ENCODE measurements at places on chromosomes 11 and 22. TPM values are rescaled to one million over a fixed set of nuclear protein-coding genes. Genes with fewer than 3 reads are reported as not detected.

GRCh38 chr11:111793863-111794262 lies 27.7 kb upstream of the PPP2R1B start:
- H3K36me3 ChIP-seq, result no peaks in the 10 kb centered on the region
- H3K4me3 ChIP-seq, result no peak overlapping the region
- H3K27me3 ChIP-seq, result no peaks in the 10 kb centered on the region
- no peaks in the 10 kb centered on the region for H3K4me1 ChIP-seq

GRCh38 chr11:60952742-60953170 lies 780 bp upstream of the SLC15A3 start:
- no peak for DNase-seq
- H3K36me3 ChIP-seq, result no peaks in the 10 kb centered on the region
- peaks cover 50% of the 10 kb centered on the region for H3K27me3 ChIP-seq
- H3K4me1 ChIP-seq, result no peaks in the 10 kb centered on the region
- no peak overlapping the region for H3K4me3 ChIP-seq

GRCh38 chr11:75576499-75576918 lies 14.5 kb downstream of the SERPINH1 start:
- H3K27ac ChIP-seq, result no peak overlapping the region
- H3K27me3 ChIP-seq, result no peaks in the 10 kb centered on the region
- peak; percentile 82 for DNase-seq
- peaks cover 29% of the 10 kb centered on the region for H3K36me3 ChIP-seq

DNA sequence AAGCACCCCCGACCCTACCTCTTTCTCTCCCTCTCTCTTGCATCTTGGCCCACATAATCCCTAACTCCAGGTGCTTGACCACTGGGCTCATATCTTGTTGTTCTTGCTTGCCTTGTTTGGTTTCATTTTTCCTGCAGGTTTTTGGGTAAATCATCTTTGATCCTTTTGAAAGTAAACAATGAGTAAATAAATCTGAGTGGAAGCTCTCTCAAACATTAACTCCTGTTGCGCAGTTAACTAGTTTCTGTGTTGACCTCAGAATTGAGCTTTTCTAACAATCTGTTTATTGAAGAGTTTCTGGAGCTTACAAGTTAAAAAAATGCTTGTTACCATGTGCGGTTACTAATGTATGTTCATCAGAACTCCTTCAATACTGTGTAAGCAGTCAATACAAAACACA lies 38.8 kb upstream of the MICAL2 start:
- DNase-seq, result no peak
- H3K27me3 ChIP-seq, result no peaks in the 10 kb centered on the region
- H3K36me3 ChIP-seq, result no peaks in the 10 kb centered on the region
- H3K4me1 ChIP-seq, result peaks cover 13% of the 10 kb centered on the region

GRCh38 chr11:66050581-66051231 lies 1.5 kb upstream of the SF3B2 start:
- H3K4me3 ChIP-seq, result no peak overlapping the region
- no peak for DNase-seq
- peaks cover 12% of the 10 kb centered on the region for H3K36me3 ChIP-seq
- H3K27me3 ChIP-seq, result no peaks in the 10 kb centered on the region
- peaks cover 26% of the 10 kb centered on the region for H3K4me1 ChIP-seq
- H3K27ac ChIP-seq, result peak overlapping the region; percentile 92

GRCh38 chr11:62120001-62120400 lies 3.8 kb upstream of the INCENP start:
- no peak for DNase-seq
- no peaks in the 10 kb centered on the region for H3K4me1 ChIP-seq
- no peaks in the 10 kb centered on the region for H3K36me3 ChIP-seq
- no peak overlapping the region for H3K27ac ChIP-seq

GRCh38 chr11:44760917-44761550 lies 34.3 kb downstream of the TSPAN18 start:
- H3K27ac ChIP-seq, result peak overlapping the region; percentile 94
- DNase-seq, result peak; percentile 40
- H3K27me3 ChIP-seq, result no peaks in the 10 kb centered on the region

- H3K36me3 ChIP-seq, result peaks cover 4% of the 10 kb centered on the region
- H3K4me3 ChIP-seq, result no peak overlapping the region
- no peak overlapping the region for H3K27ac ChIP-seq
- no peaks in the 10 kb centered on the region for H3K27me3 ChIP-seq
Measured at GRCh38 chr22:46430961-46431838, 95.7 kb downstream of the TRMU start.

GRCh38 chr11:114384487-114384886 lies 15.8 kb downstream of the C11orf71 start:
- H3K36me3 ChIP-seq, result no peaks in the 10 kb centered on the region
- H3K4me1 ChIP-seq, result no peaks in the 10 kb centered on the region
- no peak for DNase-seq
- no peak overlapping the region for H3K4me3 ChIP-seq
- no peak overlapping the region for H3K27ac ChIP-seq

DNA sequence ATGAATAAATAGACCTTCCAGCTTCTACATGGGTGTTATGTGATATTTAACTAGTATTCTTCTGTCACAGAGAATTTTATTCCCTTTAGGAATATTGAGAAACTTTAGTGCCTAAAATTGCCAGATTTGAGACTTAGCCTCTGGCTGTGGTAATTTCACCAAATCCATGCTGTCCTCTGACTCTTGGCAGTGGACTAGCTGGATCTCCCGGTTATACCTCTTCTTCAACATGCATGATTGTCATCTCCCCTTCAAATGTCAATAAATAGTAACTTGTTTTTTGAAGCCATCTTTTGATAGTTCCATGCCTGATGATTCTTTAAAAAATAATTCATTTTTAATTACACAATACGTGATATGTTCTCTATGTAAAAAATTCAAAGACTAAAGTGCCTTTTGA lies 8.4 kb downstream of the AQP11 start:
- DNase-seq, result no peak
- no peaks in the 10 kb centered on the region for H3K36me3 ChIP-seq
- no peaks in the 10 kb centered on the region for H3K27me3 ChIP-seq
- H3K4me3 ChIP-seq, result no peak overlapping the region
- no peak overlapping the region for H3K27ac ChIP-seq

DNA sequence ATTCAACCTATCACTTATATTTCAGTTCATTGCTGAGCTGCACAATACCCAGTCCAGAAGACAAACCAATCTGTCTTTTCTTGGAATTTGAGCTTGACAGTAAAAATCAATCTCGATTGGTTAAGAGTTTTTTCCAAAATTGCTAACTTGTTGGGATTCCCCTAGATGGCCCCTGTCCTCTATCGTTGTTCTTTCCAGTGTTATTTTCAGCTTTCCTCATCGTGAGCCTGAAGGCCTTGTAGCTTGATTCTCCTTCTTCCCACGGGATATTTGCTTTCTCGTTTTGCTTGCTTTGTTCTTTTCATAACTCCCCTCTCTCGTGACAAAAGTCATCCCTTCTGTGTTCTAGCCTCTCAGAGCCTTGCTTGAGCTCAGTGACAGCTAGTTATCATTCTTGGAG lies 3.1 kb downstream of the OR8B8 start:
- no peaks in the 10 kb centered on the region for H3K36me3 ChIP-seq
- H3K27ac ChIP-seq, result no peak overlapping the region
- no peak for DNase-seq

DNA sequence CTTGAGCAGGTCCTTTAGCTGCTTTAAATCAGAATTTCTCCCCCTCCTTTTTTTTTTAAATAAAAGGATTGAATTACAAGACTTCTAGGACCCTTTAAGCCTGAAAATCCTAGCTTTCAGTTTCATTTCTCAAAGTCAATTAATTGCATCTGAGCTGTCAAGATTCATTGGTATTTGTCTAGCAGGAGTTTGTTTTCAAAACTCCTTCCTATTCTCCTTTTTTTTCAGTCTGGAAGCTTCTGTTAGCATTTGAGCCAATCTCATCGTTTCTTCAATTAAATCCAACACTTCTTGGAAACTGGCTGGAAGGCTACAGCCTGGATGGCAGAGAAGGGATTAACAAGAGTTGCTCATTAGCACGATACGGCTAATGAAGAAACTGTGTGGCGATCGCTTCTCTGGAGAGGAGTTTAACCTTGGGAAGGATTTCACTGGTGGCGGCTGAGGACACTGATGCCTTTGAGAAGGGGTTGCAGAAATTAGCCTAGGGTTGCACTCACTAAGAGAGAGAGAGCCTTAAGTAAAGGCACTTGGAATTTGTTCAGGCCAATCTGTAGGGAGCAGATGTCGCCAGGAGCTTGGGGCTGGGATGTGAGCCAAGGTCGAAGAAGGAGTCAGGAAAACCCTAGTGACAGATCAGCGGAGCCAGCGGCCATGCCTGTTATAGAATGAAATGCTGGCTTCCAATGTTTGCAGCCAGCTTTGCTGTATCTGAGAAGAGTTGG lies 43.8 kb upstream of the API5 start:
- H3K36me3 ChIP-seq, result no peaks in the 10 kb centered on the region
- H3K4me1 ChIP-seq, result no peaks in the 10 kb centered on the region

- no peaks in the 10 kb centered on the region for H3K36me3 ChIP-seq
- DNase-seq, result no peak
- peak overlapping the region; percentile 96 for H3K27ac ChIP-seq
Measured at GRCh38 chr11:11978792-11979487, 29.5 kb downstream of the DKK3 start.

- H3K4me1 ChIP-seq, result no peaks in the 10 kb centered on the region
- no peak overlapping the region for H3K27ac ChIP-seq
- no peak for DNase-seq
- peaks cover 9% of the 10 kb centered on the region for H3K27me3 ChIP-seq
- H3K4me3 ChIP-seq, result no peak overlapping the region
Measured at GRCh38 chr11:45489281-45489905, 176.0 kb downstream of the CHST1 start.

GRCh38 chr11:125079878-125080530 lies 16.9 kb downstream of the SLC37A2 start:
- H3K4me3 ChIP-seq, result no peak overlapping the region
- no peaks in the 10 kb centered on the region for H3K27me3 ChIP-seq
- no peaks in the 10 kb centered on the region for H3K36me3 ChIP-seq
- H3K27ac ChIP-seq, result no peak overlapping the region
- no peak for DNase-seq

DNA sequence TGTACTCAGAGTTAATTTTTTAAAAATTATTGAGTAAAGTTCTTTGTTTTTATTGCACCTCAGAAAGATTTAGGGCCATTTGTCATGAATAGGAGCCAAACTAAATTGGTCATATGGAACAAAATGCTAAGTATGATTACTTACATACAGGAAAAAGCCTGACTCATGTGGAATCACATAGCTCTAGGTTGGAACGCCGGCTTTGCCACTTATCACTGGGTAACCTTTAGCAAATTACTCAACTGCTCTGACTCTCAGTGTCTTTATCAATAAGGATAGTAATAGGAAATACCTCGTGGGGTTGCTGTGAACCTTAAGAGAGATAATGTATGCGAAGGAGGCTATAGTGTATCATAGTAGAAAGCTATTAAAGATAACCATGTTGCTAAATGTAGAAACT lies 638.5 kb downstream of the NELL1 start:
- no peak for DNase-seq
- no peak overlapping the region for H3K4me3 ChIP-seq
- H3K4me1 ChIP-seq, result peaks cover 9% of the 10 kb centered on the region

DNA sequence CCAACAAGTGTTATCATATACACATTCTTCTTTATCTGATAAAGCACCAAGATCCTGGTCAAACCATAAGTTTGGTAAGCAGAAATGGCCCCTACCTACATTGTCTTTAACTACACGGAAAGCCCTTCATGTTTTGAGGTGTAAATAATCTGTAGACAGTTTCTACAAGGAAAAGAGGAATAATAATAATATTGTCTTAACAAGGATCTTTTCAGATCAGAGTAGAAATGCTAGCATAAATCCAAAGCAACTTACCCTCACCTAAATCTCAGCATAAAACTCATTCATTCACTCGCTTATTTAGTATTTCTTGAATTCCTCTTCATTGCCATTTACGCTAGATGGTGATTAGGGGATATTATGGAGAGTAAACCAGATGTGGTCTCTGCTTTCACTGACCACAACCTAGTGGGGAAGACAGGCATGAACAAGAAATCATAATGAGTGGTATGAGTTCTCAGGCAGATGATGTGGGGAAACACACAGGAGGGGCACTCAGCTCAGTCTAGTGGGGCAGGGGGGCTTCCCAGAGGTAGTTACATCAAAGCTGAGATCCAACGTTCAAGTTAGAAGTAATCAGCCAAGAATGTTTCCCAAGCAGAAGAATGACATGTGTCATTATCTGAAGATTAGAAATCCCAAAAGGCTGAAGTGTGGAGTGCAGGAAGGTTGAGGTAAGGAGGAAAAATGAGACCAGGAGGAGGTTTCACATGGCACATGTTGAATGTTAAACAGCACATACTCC lies 65.4 kb upstream of the ZC3H12C start:
- H3K4me3 ChIP-seq, result no peak overlapping the region
- no peaks in the 10 kb centered on the region for H3K27me3 ChIP-seq
- peaks cover 9% of the 10 kb centered on the region for H3K4me1 ChIP-seq
- no peaks in the 10 kb centered on the region for H3K36me3 ChIP-seq
- no peak for DNase-seq

- H3K36me3 ChIP-seq, result no peaks in the 10 kb centered on the region
- no peak overlapping the region for H3K27ac ChIP-seq
- H3K4me1 ChIP-seq, result no peaks in the 10 kb centered on the region
- DNase-seq, result peak; percentile 49
- H3K4me3 ChIP-seq, result no peak overlapping the region
Measured at GRCh38 chr11:132858223-132858622, 674.1 kb downstream of the OPCML start.

DNA sequence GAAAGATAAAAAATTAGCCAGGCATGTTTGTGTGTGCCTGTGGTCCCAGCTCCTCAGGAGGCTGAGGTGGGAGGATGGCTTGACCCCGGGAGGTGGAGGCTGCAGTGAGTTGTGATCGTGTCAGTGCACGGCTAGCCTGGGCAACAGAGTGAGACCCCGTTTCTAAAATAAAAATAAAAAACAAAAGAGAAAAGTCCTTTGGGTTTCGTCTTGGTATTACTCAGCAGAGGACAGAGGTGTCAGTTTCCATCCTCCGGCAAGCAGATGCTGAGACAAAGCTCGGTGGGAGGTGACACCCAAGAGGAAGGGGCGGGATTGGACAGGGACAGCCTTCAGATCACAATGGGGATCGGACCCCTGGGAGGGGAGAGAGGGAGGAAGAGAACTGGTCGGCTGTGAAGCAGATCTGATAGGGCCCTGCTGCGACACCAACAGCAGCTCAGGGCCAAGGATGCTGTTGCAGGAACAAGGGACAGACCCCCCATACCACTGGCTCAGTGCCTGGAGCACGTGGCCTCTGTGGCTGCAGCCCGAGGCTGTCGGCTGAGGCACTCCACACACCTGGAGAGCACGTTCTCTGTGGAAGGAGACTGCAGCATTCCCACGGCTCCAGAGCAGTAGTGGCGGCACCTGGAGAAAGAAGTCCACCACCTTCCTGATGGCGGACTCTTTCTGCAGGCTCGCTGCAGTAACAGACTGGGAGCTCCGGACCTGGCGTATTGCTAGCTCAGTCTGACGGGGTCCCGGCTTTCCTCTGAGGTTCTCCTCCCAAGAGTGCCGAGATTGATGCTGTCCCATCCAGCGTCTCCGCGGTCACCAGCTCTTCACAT lies 5.2 kb upstream of the BID start:
- no peaks in the 10 kb centered on the region for H3K27me3 ChIP-seq
- H3K27ac ChIP-seq, result no peak overlapping the region
- H3K4me3 ChIP-seq, result no peak overlapping the region

The CCND1 gene
- 36.5 TPM for total RNA-seq

The OR8G1 gene
- total RNA-seq, result not detected

The LMNTD2 gene
- 21.1 TPM for total RNA-seq

The OR56A1 gene
- total RNA-seq, result not detected

The SLC22A6 gene
- not detected for total RNA-seq

The CASP12 gene
- total RNA-seq, result not detected

The DMC1 gene
- total RNA-seq, result 3.0 TPM

The GPHA2 gene
- total RNA-seq, result not detected

The SLC15A3 gene
- 2.1 TPM for total RNA-seq

The CFAP300 gene
- total RNA-seq, result 1.1 TPM

The PHOX2A gene
- 0.92 TPM for total RNA-seq

The OR51B2 gene
- not detected for total RNA-seq

The P2RY6 gene
- total RNA-seq, result 0.39 TPM

The RAB3IL1 gene
- 6.7 TPM for total RNA-seq

The PGA5 gene
- total RNA-seq, result 0.89 TPM

All from cardiac muscle cell (in vitro differentiated cells and primary cell).